AG08396 (cell line): ENCODE measurements at places on chromosomes 12 and 14.
A peak's percentile ranks its signal among the peaks of the same experiment; 100 is the strongest.

GRCh38 chr12:29737644-29738043 lies 46.1 kb downstream of the TMTC1 start:
- no peak for DNase-seq

- peak; percentile 74 for DNase-seq
Measured at GRCh38 chr12:95805864-95806671, 15.5 kb upstream of the NTN4 start.

DNA sequence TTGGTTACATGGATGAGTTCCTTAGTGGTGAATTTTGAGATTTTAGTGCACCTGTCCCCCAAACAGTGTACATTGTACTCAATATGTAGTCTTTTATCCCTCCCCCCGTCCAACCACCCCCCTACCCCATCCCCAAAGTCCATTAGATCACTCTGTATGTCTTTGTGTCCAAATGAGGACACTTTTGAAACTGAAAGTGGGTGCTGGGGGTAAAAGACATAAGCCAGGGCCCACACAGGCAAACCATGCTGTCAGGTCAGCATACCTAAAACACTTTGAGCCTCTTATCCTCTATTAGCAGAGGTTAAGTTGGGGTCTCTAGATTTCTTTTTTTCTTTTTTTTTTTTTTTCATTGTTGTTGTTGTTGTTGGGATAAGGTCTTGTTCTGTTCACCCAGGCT lies 31.3 kb upstream of the KICS2 start:
- no peak for DNase-seq

DNA sequence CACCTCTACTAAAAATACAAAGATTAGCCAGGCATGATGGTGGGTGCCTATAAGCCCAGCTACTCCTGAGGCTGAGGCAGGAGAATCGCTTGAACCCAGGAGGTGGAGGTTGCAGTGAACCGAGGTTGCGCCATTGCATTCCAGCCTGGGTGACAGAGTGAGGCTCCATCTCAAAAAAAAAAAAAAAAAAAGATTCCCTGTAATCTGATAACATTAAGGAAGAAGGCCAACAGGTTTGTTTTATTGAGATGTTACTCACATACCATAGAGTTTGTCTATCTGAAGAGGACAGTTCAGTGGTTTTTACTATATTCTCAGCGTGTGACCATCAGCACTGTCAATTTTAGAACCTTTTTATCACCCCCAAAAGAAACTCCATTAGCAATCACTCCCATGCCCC lies 37.5 kb downstream of the TSPAN9 start:
- no peak for DNase-seq

DNA sequence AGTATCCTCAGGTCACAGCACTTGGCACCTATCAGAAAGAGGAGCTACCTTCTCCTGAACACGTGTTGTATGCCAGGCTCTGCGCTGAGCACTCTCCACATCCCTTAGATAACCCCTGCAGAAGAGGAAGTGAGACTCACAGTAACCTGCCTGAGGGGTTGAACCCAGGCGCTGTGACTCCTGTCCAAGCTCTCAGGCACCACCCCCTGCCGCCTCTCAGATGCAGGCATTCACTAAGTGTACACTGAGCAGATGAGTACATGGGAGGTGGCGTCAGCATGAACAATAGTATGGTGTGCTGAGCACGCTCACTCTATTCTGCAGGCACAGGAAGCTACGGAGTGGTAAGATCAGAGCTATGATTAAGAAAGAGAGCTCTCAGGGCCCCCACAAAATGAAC lies 21.0 kb upstream of the RIC8B start:
- DNase-seq: no peak

DNA sequence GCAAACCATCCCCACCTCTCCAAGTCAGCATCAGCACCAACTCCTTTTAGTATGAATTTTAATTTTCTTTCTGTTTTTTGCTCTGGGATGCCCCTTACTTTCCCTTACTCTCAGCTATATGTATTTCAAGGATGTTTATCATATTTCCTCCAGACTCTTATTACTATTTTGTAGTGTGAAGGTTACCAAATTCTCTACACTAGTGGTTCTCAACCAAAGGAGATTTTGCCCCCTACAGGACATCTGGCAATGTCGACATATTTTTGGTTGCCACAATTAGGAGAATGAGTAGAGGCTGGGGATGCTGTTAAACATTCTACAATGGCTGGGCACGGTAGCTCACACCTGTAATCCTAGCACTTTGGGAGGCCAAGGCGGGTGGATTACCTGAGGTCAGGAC lies 29.1 kb upstream of the SOS2 start:
- DNase-seq: peak; percentile 11

GRCh38 chr12:80634903-80635302 lies 72.5 kb upstream of the MYF6 start:
- no peak for DNase-seq

- DNase-seq: no peak
Measured at GRCh38 chr12:49019120-49019430, 499 bp upstream of the PRKAG1 start.

- no peak for DNase-seq
Measured at GRCh38 chr12:52235822-52236361, 2.8 kb downstream of the KRT7 start.

DNA sequence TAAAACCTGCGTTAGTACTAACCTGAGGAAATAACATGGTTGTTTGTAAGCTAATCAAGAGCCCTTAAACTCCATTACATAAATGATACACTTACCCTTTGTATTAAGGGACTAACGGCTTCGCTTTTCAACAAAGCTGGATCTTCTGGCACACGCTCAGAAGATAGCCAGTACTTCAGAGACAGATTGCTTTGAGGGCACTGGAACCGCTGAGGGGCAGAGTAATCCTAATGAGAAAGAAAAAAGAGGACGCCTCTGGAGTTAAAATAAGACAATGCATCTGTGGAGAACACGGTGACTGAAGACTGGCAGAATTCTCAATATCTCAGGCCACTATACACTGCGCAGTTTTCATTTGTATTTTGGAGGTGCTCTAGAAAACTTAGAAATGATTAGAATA lies 1.5 kb upstream of the KTN1 start:
- no peak for DNase-seq

DNA sequence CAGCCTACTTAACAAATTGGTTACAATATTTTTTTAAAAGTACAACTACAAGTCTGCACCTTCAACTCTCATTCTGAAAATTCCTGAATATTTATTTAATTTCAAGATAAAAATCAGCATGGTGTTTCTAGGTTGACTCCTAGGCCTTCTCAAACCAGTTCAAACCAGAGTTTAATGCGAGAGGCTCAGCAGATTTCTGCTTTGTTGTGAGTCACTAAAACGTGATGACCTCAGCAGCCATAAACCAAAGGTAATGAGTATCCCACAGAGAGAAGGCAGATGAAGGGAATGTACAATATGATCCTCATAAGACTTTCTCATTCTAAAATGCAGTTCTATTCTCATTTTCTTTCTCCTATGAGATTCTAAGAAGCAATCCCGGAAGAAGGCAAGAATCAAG lies 1.5 kb downstream of the PRDM4 start:
- peak; percentile 78 for DNase-seq

DNA sequence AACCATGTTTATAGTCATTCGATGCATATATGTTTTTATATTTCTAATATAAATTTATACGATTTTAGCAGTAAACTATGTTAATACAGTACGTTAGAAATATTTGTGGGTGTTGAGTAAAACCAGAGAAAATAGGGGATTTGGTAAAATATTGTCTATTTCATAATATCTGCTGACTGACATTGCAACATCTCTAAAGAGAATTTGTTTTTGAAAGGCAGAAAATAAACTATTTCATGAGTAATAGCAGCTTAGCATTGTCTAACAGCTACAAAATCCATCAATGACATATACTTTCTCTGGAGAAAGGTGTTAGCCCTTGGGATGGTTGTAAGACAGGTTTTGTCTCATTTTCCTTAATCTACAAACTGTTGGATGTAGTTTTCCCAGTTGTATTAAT lies 144.9 kb downstream of the PDE3A start:
- DNase-seq: no peak

- DNase-seq: peak; percentile 64
Measured at GRCh38 chr12:56358836-56359532, 923 bp downstream of the STAT2 start.

DNA sequence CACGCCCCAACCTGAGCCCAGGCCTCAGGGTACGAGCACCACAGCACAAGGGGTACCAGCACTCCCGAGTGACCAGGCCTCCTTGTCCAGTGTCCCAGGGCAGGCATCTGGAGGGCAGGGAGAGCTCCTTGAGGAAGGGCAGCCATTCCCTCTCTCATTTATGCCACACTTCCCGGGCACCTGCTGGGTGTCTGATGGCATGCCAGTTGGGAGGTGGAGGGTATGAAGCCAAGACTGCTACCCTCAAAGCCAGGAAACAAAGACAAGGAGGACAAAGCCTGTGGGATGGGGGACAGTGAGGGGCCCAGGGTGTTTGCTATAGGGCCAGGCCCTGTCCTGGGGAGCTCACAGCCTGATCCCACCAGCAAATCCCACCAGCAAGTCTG lies 45.6 kb downstream of the CCDC88C start:
- no peak for DNase-seq

DNA sequence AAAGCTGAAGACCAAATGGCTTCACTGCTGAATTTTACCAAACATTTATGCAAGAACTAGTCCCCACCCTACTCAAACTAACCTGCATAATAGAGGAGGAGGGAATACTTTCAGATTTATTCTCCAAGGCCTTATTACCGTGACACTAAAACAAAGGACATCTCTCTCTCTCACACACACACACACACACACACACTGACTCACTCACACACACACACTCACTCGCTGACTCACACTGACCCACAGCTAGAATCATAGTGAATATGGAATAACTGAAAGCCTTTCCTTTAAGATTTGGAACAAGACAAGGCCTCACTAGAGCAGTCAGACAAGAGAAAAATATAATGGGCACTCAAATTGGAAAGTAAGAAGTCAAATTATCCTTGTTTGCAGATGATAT lies 1014.1 kb downstream of the TMTC2 start:
- no peak for DNase-seq

DNA sequence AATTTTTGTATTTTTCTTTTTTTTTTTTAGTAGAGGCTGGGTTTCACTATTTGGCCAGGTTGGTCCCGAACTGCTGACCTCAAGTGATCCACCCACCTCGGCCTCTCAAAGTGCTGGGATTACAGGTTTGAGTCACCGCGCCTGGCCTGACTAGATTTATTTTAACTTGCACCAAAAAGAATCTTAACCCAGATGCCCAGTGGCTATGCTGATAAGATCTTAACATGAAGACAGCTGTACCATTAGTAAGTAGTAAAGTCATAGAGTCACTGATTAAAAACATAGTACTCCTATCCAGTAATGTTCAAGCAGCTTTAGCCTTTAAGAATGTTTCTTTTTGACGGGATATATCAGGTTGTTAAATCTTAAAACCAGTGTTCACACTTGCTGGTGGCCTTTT lies 1061.8 kb upstream of the FLRT2 start:
- DNase-seq: no peak

GRCh38 chr14:33529787-33530757 lies 420.8 kb downstream of the EGLN3 start:
- no peak for DNase-seq

- no peak for DNase-seq
Measured at GRCh38 chr14:87055007-87055406, 938.0 kb downstream of the GALC start.

DNA sequence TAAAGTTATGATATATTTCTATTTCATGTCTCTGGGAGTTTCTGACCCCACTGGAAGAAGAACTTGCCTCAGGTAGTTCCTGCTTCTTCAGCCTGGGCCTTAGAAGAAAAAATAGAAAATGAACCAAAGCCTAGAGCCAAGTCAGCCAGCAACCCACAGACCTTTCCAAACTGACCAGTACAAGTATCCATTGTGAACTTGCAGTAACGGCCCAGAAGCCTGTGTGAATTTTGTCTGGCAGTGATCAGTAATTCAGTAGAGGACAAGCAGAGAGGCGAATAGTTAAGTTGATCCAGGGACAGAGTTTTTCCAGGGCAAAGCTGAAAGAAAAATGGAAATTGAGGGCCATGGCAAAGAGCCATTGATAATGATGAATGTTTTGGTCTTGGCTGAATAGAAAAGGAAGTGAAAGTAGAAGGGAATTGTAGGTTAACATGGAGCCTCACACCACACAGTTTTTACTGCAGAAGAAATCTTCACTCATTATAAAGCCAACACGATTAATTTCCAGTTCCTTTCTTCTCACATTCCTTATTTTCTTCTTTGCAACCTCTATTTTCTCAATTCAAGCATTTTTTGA lies 311.8 kb downstream of the BTG1 start:
- no peak for DNase-seq

DNA sequence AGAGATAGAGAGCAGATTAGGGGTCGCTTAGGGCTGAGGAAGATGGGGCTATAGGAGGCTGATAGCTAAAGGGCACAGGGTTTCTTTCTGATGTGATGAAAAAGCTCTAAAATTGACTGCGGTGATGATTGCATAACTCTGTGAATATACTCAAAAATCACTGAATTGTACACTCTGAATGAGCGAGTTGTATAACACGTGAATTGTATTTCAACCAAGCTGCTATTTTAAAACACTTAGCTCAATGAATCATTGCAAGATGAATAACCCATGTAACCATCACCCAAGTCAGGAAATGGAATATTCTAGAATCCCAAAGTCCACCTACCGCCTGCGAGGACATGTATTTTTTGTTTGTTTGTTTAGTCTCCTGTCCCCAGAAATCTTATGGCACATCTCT lies 60.1 kb upstream of the CCND2 start:
- no peak for DNase-seq

DNA sequence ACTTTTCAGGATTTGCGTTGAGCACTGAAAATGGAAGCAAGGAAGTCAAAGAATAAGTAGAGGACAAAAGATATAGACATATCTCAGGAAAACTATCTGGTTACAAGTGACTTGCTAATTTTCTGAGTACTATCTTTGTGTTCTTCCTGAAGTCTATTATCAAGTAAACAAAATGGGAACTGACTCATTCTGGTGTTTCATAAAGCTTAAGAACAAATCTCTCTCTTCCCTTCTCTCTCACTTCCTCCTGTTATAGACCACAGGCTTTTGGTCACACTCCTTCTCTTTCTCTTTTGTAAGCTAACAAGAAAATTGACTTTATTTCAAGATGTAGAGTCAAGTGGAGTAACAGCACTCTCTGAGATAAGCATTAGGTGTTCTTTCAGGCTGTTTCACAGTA lies 406.6 kb upstream of the SYT1 start:
- DNase-seq: no peak

- peak; percentile 77 for DNase-seq
Measured at GRCh38 chr12:48618541-48618940, 48.7 kb upstream of the LALBA start.

DNA sequence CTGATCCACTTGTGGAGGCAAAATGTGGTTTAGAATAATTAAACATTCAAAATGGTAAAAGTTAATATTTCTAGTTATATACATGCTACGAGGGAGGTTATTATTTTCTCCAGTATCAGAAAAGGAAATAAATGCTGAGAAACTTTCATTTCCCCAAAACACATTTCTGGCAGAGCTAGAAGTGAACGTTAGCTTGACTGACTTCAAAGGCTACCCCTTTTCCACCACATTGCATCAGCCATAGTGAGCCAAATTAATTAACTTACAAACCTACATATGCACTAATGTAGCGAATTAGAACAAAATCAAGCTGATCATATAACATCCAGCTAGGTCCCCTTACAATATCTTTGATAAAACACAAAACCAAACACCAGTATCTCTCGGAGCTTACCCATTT lies 49.3 kb upstream of the RERGL start:
- DNase-seq: no peak

- no peak for DNase-seq
Measured at GRCh38 chr14:87944987-87945604, 47.9 kb downstream of the GALC start.
